Fibroblast of the aortic adventitia (primary cell): ENCODE measurements at places on chromosomes 1 and 21. TPM values are rescaled to one million over a fixed set of nuclear protein-coding genes. Genes with fewer than 3 reads are reported as not detected.

SLC1A7 gene
- total RNA-seq, result 0.41 and 3.8 TPM in 2 replicates

TFAP2E gene
- total RNA-seq, result 0.18 and 0.25 TPM in 2 replicates

KRTAP7-1 gene
- not detected in 2 replicates for total RNA-seq

SPRR2G gene
- not detected in 2 replicates for total RNA-seq

KRTAP19-2 gene
- total RNA-seq, result not detected in 2 replicates

MMEL1 gene
- total RNA-seq, result not detected in 2 replicates

AMY1B gene
- total RNA-seq, result not detected in 2 replicates

RGL1 gene
- total RNA-seq, result 55.1 and 100 TPM in 2 replicates

SPRR2D gene
- not detected in 2 replicates for total RNA-seq

HES3 gene
- total RNA-seq, result not detected in 2 replicates

RGSL1 gene
- not detected in 2 replicates for total RNA-seq

NFASC gene
- total RNA-seq, result 22.0 and 25.9 TPM in 2 replicates

CCDC17 gene
- 0.72 and 4.0 TPM in 2 replicates for total RNA-seq

WNT9A gene
- 0.41 and 0.99 TPM in 2 replicates for total RNA-seq

TAL1 gene
- 0.08 and 0.36 TPM in 2 replicates for total RNA-seq

MCOLN3 gene
- total RNA-seq, result 0.90 and 2.3 TPM in 2 replicates

EPHB2 gene
- 3.8 and 24.9 TPM in 2 replicates for total RNA-seq

PPIAL4G gene
- not detected in 2 replicates for total RNA-seq

RHBDL2 gene
- 0.81 TPM in 1 of 2 replicates, not detected in the other for total RNA-seq

HSD11B1 gene
- 6.3 and 33.3 TPM in 2 replicates for total RNA-seq

S100B gene
- total RNA-seq, result 1.1 and 1.2 TPM in 2 replicates

TNFAIP8L2 gene
- not detected in 2 replicates for total RNA-seq

ZNF672 gene
- 12.9 and 14.0 TPM in 2 replicates for total RNA-seq

KISS1 gene
- not detected in 2 replicates for total RNA-seq

LRRC39 gene
- 0.36 and 3.7 TPM in 2 replicates for total RNA-seq

TFF3 gene
- not detected in 2 replicates for total RNA-seq

GPR37L1 gene
- not detected in 2 replicates for total RNA-seq

RBM11 gene
- total RNA-seq, result not detected in 2 replicates

LAX1 gene
- total RNA-seq, result 0.74 TPM in 1 of 2 replicates, not detected in the other

BTBD8 gene
- total RNA-seq, result 5.2 and 14.0 TPM in 2 replicates

CD160 gene
- total RNA-seq, result not detected in 2 replicates

GRIK3 gene
- total RNA-seq, result not detected in 2 replicates

SERPINC1 gene
- total RNA-seq, result not detected in 2 replicates

OR2M3 gene
- total RNA-seq, result under 0.01 TPM in 1 of 2 replicates, not detected in the other

TDRD5 gene
- not detected in 2 replicates for total RNA-seq
